ENCODE measurements at places on chromosomes 6 and 20.

- DNase-seq = no peak
Measured at GRCh38 chr6:33751771-33752645, 5.3 kb upstream of the IP6K3 start.

DNA sequence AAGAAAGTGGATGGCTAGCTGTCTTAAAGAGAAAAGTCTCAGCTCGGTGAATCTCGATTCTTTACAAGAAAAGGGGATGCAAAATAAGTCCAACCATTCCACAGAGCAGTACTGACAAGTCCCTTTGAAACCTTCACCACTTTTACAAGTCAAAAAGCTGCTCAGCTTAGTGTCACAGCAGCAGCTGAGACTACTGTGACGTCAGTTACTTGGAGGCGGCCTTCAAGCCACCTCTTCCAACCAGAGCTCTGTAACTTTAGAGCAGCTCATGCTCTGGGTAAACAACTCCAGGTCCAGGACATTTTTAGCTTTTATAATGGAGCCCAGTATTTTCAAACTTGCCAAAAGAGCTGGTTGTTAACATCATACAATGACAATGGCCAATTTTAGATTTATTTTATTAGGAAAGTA is at the start of gene KIAA0408:
Gene KIAA0408, minus strand, starts transcription at position 159 of the 411 bp plus-strand sequence. CDS start 5,408 bp downstream, outside the sequence.
- peak; percentile 63 for DNase-seq

DNA sequence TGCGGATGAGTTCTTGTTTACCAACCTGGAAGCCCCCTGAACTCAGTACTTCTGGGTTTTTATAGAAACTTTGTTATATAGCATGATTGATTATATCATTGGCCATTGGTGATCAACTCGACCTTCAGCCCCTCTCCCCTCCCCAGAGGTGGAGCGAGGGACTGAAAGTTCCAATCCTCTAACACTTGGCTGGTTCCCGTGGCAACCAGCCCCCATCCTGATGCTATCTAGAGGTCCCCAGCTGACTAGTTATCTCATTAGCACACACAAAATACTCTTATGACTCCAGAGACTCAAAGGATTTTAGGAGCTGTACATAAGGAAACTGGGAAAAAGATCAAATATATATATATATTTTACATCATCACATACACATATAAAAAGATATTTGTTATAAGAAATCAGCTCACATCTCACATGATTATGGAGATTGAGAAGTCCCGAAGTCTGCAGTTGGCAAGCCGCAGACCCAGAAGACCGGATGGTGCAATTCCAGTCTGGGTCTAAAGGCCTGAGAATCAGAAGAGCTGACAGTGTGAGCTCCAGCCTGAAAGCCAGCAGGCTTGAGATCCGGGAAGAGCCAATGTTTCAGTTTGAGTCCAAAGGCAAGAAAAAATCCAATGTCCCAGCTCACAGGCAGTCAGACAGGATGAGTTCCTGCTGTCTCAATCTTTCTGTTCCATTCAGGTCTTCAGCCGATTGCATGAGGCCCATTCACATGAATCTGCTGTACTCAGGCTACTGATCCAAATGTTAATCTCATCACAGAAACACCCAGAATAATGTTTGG is 179.3 kb upstream of the DTNBP1 start:
- no peak for DNase-seq

- no peak for DNase-seq
Measured at GRCh38 chr6:170032706-170033309, 258.1 kb downstream of the DLL1 start.

DNA sequence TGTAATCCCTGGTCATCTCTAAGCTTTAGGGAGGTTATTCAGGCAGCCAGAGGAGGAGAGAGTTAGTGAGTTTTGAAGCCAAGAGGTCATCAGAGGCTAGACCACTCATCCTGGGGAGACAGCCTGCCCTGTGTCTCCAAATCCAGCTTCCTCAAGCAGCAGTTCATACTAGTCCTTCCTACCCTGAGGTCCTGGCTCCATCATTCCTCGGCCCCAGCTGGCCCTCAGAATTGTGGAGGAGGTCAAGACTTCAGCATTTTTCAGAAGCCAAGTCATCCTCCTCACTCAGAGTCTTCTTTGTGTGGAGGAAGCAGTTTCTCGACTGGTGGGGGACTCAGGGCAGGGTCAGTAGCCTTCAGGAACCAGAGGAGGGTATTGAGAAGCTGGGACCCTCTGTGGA is 12.4 kb upstream of the KIAA1755 start:
- DNase-seq = peak; percentile 81

DNA sequence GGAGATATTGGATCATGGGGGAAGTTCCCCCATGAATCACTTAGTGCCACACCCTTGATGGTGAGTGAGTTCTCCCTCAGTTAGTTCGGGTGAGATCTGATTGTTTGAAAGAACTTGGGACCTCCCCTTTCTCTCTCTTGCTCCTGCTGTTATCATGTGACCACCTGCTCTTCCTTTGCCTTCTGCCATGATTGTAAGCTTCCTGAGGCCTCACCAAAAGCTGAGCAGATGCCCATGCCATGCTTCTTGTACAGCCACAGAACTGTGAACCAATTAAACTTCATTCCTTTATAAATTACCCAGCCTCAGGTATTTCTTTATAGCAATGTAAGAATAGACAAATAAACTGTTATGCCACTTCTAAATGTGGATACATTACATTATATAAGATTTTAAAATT is 686.7 kb upstream of the MARCKS start:
- no peak for DNase-seq

DNA sequence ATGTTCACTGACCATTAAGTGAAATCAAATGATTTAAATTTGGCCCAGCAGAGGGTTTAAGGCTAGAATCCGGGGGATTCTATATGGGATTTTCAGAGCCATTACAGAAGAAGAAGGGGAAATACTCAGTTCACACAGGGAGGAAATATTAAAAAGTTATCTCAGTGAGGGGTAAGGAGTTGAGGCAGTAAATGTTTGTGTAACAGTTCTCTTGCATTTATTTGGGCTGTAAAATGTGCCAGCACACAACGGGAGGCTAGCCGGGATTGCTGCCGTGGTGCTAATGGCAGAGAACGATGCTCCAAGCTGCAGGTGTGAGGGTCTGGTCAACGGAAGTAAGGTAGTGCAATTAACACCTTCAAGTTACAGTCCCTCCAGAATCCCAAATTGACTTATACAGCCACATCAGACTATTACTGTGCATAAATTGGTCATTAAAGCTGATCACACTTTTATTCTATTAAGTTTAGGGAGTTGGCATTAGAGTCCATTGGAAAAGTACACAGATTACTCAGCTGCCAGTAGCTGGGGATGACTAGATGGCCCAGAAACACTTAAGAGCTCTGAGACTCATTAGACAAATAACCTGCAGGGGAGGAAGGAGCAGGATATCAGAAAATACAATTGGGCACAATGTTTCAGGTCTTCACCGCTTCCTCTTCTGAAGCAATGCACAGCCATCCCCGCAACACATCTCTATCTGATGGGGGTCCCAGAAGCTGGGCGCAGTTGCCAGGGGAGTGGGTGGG is 31.3 kb downstream of the PPP1R3G start:
- DNase-seq = no peak

GRCh38 chr6:35094183-35094582 is 47.0 kb downstream of the TCP11 start:
- no peak for DNase-seq

DNA sequence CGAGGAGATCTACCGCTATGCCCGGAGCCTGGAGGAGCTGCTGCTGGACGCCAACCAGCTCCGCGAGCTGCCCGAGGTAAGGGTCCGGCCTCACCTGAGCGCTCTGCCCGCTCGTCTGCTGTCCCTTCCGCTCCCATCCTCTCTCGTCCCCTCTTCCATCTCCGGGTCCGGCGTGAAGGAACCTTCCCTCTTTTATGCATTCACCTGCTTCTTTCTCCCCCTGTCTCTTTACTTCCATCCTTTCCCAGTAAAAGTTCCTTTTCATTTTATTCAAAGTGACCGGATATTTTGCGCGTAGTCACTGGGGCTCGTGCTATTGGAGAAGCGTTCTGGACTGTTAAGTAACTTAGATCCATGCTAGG is 516 bp downstream of the LRRC1 start:
- no peak for DNase-seq

- DNase-seq = no peak
Measured at GRCh38 chr6:147564556-147564955, 56.1 kb downstream of the SAMD5 start.

GRCh38 chr6:69994251-69994650 is 127.9 kb downstream of the COL19A1 start:
- no peak for DNase-seq

DNA sequence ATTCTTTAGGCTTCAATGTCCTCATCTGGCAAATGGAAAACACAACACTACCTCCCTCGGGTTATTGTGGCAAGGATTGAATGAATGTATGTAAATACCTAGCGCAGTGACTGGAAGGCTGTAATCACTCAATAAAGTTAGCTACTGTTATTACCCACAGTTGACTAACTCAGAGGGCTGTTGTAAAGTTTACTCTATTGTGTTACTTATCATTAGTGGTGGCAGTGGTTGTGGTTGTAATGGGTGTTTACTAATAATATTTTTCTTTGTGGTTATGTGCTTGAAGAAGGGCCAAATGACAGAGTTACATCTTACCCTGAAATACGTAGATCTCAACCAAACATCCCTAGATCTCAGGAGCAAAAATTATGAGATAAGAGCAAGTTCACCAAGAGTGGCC is 42.0 kb upstream of the PXDC1 start:
- DNase-seq = no peak

DNA sequence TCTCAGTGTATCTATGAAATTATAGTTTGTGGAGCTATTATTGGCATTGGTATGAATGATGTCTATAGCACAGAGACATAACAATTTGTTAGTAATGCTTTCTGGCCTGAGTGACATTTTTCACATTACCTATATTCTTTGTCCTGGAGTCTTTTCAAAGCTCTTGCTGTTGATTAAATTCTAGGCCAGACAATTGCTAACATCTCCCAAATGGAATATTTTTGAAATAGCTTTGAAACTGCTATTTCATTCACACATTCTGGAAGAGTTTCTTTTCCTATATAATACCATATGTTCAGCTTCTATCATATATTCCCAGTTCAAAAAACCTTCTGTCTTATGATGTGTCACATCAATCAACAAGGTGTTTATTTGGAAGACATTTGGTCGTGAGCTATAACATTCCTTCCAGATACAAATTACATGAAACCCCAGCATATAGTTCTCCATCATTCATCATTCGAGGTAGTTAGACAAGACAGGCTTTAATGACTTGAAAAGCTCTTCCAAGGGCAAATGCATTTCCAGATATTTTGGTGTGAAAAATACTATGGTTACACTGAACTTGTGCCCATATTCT is 452.8 kb downstream of the KHDRBS2 start:
- no peak for DNase-seq

- no peak for DNase-seq
Measured at GRCh38 chr6:130996635-130997034, 66.4 kb downstream of the EPB41L2 start.

DNA sequence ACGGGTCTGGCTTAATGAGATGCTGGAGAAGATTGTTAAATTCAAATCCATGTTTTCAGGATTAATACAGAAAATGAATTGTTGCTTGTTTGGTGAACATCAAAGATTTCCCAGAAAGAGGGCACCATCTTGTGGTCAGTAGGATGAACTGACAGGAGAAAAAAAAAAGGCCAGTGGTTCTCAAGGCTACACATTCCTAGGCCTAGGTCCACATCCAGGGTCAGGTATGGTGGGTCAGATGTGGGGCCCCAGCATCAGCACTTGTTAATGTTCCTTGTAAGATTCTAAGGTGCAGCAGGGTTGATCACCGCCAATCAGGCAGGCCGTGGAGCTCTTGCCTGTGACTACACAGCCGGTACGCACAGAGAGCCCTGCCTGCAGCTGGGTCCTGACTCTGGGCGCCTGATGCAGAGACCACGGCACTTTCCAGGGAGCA is 34.0 kb upstream of the FOXO3 start:
- DNase-seq = peak; percentile 46

DNA sequence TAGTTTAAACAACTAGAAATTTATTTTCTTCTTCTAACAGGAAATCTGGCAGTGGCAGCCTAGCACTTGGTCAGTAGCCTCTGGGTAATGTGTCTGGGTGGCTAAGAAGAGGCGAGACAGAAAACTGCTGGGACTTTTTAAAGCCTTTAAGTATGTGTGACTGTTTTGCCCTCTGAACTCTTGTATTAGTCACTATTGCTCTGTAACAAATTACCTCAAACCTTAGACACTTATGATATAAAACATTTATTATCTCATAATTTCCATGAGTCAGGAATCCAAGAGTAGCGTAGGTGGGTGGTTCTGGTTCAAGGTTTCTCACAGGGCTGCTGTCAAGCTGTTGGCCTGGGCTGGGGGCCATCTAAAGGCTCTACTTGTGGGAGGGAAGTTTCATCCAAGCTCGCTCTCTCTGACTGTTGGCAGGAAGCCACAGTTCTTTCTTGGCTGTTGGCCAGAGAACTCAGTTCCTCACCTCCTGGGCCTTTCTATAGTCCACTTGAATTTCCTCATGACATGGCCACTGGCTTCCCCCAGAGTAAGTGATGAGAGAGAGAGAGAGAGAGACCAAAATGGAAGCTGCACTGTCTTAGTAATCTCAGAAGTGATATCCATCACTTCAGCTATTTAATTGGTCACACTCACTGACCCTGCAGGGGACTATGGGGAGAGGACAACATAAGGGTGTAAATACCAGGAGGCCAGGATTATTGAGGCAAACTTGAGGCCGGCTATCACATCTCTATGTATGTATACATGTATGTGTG is 17.4 kb upstream of the TBC1D22B start:
- peak; percentile 98 for DNase-seq

GRCh38 chr6:118649918-118650581 is 1.3 kb downstream of the CEP85L start:
- DNase-seq = peak; percentile 58

- no peak for DNase-seq
Measured at GRCh38 chr6:11012295-11012754, 31.8 kb downstream of the ELOVL2 start.

DNA sequence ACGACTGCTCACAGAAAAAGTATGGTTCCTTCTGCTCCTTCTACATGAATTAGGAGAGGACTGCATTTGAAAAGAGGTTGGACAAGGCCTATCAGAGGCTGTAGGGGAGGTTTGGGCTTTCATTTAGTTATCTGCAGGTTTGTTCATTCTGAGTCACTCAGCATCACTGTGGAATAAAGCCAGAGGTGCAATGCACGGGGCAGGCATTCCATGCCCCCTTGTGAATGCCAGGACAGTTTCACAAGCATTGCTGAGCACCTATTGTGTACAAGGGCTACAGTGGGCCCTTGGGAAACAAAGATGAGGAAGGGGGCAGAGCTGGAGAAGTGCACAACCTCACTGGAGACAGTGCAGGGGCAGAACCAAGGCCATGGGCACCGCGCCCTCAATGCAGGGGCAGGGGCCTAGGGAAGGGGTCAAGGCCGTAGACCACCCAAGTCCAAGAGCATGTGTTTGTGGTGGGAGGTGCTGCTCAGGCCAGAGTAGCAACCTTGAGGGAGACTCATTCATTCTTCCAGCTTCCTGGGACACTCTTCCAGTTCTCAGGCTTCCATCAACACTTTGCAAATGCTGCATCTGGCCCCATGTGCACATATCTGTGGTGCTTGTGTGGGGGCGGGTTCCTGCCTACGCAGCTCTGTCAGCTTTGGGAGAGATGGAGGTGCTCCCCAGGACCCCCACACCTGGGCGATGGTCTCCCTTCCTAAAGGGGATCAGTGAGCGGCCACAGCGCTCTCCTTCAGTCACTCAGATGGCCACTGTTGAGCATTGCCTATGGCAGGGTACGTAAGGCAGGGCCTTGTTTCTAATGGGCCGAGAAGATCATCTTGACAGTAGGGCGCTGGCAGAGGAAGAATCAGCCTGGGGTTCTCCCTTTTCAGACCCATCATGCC is 204.5 kb downstream of the SYNDIG1 start:
- DNase-seq = peak; percentile 62
